Activated CD4-positive, alpha-beta T cell treated with anti-CD3 and anti-CD28 coated beads, Interleukin-2, amount 50 U/mL, for 16 hours (primary cell): ENCODE measurements at places on chromosomes 4 and X.
A peak's percentile ranks its signal among the peaks of the same experiment; 100 is the strongest.

DNA sequence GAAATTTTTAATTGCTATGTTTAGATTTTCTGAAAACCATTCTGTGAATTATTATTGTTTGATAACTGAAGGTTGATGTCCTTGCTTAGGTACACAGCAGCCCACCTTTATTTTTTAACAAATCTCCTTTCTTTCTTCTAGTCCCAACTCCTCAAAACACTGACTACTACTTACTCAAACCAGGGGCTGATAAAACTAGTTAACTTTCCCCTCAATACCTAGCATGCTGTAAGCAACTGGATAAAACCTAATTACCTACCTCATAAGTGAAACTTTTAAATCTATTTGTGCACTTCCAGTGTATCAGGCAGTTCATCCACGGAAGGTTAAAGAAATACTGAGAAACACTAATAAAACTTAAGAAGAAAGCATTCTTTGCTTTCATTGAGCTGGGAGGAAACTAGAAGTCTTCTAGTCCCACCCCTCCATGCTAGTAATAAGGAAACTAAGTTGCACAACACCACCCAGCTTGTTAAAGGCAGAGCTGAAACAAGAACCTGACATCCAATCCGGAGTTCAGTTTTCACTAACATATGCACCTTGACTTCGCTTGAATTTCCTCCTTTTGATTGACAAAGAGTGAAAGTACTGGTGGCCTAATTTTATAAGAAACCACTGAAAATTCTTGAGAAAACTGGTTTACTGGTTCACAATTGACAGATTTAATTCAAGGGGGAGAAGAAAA is 180.2 kb upstream of the TET2 start:
- peak; percentile 95 for DNase-seq

DNA sequence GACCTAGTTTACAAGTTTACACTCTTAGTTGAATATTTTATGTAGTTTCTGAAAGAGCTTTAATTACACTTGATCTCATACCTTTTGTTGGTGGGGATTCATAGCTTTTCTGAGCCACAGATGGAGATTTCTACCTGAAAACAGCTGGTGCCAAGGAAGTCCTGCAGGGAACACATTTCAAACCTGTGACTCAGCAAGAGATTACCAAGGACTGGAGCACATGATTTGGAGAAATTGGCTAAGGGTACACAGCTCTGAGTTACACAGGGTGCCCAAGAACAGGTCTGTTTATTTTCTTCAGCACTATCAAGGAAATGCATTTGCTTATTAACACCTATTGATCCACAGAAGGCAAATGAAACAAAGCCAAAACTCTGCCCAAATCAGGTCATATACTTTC is 691.5 kb downstream of the KCTD8 start:
- DNase-seq = no peak

GRCh38 chr4:112173593-112174558 is 28.6 kb downstream of the FAM241A start:
- no peak for DNase-seq

- no peak for DNase-seq
These were observed 272.8 kb upstream of the PUDP start for GRCh38 chrX:7420717-7421116.

DNA sequence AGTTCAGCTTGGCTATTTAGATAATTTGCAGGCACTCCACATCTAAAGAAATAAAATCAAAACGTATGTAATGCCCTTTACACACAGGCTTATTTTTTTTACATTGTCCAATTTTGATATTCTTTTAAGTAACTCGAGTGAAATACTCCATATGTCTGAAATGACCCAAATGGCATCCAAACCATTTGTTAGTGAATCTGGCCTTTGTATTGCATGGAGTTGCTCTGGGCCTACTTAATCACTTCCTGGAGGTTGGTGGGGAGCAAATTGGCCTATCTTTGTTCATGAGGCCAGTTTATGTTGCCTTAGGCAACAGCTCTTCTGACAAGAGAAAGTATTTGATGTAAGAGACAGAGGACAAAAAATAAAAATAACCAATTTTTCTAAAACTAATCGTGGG is 47.6 kb upstream of the TMEM131L start:
- no peak for DNase-seq

DNA sequence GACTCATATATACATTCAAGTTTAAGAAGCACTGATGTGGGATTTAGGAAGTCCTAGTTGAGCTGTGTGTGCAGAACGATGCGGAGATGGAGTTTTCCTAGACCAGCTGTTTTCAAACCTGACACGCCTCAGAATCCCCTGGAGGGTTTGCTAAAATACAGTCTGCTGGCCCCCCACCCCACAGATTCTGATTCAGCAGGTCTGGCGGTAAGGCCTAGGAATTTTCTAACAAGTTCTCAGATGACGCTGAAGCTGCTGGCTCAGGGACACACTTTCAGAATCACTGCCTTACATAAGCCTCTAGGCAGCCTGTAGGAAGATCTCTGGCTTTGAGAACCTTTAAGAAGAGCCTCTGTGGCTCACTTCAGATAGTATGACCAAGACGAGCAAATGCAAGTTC is 73.1 kb downstream of the PHEX start:
- DNase-seq = no peak

DNA sequence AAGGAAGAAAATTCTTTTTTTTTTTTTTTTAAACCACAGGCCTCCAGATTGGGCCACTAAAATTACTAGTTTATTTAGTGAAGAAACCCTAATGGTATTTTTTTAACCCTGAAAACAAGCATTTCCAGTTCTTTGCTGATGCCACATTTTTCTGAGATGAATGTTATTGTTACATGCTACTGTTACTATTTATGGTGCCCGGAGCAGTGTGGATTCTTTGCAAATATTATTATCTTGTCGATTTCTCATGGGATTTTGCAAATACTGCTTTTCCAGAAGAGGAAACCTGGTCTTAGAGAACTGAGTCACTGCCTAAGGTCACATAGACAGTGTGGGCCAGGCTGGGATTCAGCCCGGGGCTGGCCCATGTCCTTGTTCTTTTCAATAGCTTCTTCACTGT is 8.7 kb upstream of the ALAS2 start:
- no peak for DNase-seq

DNA sequence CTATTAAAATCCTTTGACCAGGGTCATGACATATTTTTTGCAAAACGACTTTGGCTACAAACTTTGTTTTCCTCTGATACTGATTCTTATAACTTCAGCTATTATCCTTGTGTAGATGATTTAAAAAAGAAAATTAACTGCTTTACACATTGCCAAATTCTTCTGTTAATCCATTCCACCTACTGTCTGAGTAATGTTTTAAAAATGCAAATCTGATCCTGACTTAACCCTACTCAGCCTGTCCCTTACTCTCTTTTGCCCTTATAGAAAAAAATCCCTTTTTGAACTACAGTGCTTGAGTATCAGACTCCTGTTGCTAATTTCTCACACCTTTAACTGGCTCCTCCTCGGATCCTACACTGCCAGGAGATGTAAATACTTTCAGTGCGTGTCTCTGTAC is 723.1 kb downstream of the ADGRL3 start:
- DNase-seq = no peak

DNA sequence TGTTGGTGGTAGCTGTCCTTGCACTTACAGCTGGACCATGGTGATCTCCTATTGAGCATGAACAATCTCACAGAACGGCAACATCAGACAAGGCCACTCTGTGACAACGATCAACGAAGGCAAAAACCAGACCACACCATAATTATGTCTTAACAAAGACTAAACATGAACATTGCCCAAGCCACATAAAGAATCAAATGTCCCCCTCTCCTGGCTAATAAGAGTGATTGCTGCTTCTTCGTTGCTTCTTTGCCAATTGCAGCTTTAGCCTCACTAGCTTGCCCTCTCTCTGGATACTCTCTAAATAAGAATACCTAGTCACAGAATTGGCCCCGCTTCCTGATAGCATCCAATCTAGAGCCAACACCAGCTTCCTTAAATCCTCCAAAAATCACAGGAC is 41.5 kb upstream of the PGRMC1 start:
- DNase-seq = no peak

DNA sequence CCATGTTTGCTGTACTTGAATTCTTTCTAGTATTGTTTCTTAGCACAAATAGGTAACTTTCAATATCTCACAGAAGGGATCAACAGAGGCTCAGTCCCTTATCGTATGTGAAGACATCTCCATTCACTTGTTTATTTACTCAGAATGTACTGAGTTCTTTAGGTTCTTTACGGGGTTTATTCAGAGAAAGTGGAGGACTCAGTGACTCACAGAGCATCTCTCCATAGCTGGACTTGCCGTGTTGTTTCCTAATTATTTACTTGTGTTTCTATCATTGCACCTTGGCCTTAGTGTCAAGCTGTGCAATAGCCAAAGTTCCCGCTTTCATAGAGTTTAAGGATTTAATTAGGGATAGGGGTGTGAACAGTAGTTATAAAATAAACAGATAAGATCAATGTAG is 57.1 kb downstream of the RHOH start:
- DNase-seq = no peak

DNA sequence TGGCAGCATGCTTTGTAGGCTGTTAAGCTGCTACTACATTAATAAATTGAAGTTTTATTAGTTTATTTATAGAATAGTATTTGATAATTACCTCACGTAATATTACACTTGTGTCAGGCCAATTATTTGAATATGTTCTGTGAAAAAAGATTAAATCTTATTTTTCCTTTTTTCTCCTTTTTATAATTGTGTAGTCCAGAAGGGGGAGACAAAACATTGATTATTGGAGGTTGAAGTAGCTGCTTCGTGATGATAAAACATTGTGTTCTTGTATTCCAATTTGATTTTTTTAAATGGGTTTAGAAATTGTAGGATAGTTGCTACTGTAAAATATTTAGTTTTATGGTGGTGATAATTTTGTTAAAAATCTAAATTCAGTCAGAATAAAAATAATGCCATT is 85.7 kb downstream of the DIAPH2 start:
- peak; percentile 2 for DNase-seq
